NCI-H345 (cell line): ENCODE measurements at places on chromosomes 7 and 10.

DNA sequence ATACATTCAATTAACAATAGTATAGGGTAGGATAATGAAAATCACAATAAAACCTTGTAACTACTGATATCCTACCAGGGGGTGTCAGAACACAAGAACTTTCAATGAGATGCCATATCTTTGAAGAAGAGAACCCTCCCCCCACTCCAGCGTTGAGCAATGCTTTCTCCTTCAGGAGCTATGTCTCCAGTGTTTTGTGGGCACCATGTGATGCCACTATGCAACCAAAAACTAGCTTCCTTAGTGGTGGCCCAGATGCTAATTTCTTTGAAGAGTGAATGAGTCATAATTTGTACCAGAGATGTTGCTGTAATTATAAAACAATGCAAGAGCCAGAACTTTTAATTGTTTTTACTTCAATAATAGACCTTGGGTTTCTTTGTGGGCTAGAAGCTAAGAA lies 76.0 kb upstream of the ADO start:
- no peak for DNase-seq

DNA sequence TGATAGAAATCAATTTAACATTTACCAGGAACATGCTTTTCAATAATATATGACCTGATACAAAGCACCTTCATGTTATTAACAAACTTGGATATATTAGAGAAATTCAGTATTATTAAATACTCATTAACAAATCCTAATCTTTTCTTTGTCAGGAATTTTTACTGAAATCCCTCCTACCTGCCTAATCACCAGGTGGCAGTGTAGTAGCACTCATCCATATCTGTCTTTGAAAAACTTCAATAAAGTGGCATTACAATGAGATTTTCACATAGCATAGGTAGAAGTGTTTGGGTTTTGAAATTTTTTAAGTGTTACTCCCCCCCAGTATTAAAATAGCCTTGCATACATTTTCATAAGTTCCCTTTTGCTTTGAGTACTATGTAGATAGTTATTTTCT lies 1246.6 kb upstream of the LRRN3 start:
- peak; percentile 24 for DNase-seq

DNA sequence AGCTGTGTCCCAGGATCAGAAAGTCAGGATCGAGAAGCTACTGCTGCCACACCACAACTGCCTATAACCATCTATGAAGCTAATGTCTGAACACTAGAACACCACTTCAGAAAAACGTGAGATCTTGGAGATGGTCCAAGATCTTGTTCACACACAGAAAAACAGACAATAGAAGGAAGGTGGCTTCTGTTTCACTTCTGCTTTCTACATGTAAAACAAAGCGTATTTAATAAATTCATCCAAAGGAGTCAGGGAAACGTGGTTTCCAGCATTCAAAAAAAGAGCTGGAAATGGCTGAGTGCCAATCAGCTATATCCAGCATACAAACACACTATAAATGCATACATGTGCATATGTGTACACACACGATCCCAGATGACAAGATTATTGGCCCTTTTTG lies 70.2 kb upstream of the CCDC71L start:
- peak; percentile 52 for DNase-seq

GRCh38 chr7:4561795-4562194 lies 120.3 kb upstream of the FOXK1 start:
- DNase-seq, result no peak

DNA sequence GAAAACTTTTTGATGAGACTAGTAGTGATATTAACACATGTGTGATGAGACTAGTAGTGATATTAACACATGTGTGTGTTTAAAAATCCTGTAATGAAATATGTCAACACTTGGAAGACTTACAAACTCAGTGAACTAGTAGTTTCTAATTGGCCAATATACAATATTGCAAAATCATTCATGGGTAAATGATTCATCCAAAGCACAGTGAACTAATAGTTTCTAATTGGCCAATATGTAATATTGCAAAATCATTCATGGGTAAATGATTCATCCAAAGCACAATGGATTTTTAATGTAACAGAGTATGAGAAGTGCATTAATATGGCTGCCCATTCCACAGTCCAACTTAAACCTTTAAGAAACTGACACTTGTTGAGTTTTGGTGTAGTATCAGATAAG lies 77.8 kb downstream of the ATAD1 start:
- no peak for DNase-seq

GRCh38 chr10:126804396-126804795 lies 100.8 kb upstream of the DOCK1 start:
- DNase-seq, result no peak

DNA sequence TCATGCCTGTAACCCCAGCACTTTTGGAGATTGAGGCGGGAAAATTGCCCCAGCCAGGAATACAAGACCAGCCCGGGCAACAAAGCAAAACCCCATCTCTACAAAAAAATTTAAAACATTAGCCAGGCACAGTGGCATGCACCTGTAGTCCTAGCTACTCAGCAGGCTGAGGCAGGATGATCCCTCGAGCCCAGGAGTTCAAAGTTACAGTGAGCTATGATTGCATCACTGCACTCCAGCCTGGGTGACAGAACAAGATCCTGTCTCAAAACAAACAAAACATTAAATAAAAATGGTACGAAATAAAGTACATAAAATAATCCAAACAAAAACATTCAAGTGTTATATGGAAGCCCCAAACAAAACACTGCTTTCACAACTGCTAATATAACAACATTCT lies 125.0 kb downstream of the SNX13 start:
- DNase-seq, result no peak

DNA sequence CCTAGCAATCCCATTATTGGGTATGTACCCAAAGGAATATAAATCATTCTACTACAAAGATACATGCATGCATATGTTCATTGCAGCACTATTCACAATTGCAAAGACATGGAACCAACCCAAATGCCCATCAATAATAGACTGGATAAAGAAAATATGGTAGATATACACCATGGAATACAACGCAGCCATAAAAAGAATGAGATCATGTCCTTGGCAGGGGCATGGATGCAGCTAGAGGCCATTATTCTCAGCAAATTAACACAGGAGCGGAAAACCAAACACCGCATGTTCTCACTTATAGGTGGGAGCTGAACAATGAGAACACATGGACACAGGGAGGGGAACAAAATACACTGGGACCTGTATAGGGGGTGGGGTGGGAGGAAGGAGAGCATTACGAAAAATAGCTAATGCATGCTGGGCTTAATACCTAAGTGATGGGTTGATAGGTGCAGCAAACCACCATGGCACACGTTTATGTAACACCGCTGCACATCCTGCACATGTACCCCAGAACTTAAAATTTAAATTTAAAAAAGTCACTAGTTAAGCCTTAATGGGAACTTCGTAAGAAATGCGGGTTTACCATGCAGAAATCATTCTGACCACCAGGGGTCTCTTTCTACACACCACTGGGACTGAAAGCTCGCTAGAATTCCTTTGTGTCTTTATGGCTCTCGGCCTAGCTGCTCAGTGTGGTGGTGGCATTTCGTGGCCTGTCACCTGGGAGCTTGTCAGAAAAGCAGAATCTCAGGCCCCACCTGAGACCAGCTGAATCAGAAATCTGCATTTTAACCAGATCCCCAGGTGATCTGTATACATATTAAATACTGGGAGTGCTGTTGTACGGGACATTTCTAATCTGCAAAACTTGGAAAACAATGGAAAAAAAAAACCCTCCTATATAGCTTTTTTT lies 9.5 kb downstream of the ANKRD1 start:
- peak; percentile 65 for DNase-seq

- DNase-seq, result no peak
These were observed 949.4 kb upstream of the POT1 start for GRCh38 chr7:125878988-125879387.

GRCh38 chr10:62456611-62457101 lies 82.5 kb downstream of the ZNF365 start:
- DNase-seq, result no peak

DNA sequence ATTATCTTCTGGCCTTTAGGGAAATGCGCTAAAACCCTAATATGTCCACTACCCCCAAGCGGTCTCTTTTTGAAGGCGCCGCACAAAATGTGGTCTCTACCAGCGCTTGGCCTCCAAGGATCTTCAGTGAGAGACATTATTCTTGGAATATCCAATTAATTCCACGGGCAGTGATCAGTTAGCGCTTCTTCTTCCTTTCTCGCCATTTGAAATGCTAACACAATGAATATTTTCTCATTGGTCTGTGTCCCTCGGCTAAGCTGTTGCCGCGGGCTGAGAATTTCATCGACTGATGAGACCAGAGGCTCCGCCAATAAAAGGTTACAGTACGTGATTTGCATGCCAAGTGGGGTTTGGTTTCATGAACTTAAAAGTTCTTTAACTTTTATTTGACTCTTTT lies 169.8 kb downstream of the TCF7L2 start:
- DNase-seq, result no peak

- DNase-seq, result no peak
These were observed 8.0 kb upstream of the ZMIZ1 start for GRCh38 chr10:79060641-79061255.

- no peak for DNase-seq
These were observed 1.3 kb downstream of the TSPAN13 start for GRCh38 chr7:16754856-16755317.

GRCh38 chr7:832167-832967 lies at the start of gene SUN1:
Gene SUN1 (plus strand): TSS chr7:832476. CDS start chr7:832525, 49 bp downstream.
- no peak for DNase-seq

GRCh38 chr10:89332123-89332633 lies 4.4 kb downstream of the IFIT3 start:
- no peak for DNase-seq

DNA sequence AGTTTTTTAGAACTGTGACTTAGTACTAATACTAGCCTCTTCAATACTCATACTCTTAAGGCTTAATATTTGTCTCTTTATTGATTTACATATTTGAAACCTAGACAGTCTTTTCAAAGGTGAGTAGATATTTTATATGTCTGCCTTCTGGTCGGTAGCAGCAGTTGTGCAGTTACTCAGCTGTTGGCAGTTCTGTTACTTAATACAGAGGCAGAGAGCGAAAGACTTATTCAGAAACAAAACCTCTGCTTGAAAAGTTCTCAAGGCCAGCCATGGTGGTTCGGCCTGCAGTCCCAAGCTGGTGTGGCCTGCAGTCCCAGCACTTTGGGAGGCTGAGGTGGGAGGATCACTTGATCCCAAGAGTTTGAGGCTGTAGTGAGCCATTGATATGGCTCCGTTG lies 84.2 kb downstream of the AUTS2 start:
- no peak for DNase-seq

DNA sequence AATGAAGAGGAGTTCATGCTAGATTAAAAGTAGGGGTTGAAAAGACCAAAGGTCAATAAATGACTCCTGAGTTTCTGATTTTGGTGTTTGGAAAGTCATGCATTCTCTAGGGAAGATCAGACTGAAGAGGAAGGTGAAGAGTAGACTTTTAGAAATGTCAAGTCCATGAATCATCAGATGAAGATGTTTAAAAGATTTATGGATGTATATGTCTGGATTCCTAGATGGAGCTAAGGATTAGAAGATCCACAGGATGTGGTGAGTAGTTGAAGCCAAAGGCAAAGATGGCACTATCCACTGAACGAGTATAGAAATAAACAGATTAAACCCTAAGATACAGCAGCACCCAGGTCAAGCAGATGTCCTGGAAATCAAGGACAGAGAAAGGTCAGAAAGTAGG lies 298.5 kb downstream of the GPAM start:
- no peak for DNase-seq

GRCh38 chr10:91210435-91210834 lies 10.0 kb upstream of the PCGF5 start:
- peak; percentile 96 for DNase-seq

GRCh38 chr7:130281260-130281659 lies 11.7 kb upstream of the CPA4 start:
- DNase-seq, result no peak

GRCh38 chr7:152076940-152077933 lies 51.8 kb downstream of the GALNT11 start:
- no peak for DNase-seq

DNA sequence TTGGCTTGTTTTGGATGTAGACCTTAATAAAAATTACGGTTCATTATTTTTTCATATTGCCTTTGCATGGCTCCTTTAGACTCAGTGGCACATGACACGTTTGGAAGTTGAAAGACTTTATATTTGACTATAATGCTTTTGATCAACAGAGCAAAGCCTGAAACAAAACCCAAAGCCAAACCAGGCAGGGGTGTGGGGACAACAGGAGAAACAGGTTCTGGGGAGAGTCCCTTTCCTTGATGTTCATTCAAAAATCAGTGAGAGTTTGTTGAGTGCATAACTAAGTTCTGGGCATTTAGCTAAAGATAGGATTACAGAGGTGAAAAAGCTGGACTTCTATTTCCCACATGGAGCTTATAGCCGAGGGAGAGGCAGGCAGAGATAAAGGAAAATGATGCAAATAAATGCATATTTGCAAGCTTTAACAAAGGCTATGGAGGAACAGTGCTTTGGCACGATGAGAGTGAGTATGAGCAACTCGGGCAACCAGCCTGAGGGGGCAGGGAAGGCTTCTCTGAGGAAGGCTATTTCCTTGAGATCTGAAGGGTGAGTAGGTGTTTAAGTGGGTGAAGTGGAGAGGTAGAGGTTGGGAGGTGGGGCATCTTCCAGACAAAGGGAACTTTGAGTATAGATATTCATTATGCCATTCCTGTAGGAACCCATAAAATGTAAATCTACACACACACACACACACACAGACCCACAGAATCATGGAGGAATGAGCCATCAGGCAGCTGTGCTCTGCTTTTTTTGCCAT lies 34.5 kb upstream of the PDZD8 start:
- no peak for DNase-seq

DNA sequence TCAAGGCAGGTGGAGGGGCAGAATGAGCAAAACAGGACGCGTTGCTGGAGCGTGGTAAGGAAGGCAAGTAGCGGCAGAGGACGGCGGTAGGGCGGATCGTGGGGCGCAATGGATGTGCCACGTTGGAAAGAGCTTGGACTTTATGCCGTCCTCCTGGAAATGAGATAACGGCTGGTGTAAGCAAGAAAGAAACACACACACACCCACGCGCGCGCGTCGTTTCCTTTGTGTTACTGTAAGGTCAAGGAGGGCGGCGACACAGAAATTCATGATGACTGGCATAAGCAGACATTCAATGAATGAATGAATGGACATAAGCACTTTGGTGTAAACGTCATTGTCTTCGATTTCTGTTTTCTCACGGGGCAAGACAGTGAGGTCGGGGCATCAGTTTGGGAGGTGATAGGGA lies 683 bp upstream of the ENTPD7 start:
- DNase-seq, result peak; percentile 13

GRCh38 chr10:91582153-91582554 lies 50.7 kb downstream of the PPP1R3C start:
- no peak for DNase-seq

GRCh38 chr7:154375956-154376355 lies 323.8 kb downstream of the DPP6 start:
- no peak for DNase-seq

- peak; percentile 62 for DNase-seq
These were observed 232.6 kb upstream of the FERD3L start for GRCh38 chr7:19377611-19378344.
